ENCODE measurements at places on chromosomes 3 and 15.

GRCh38 chr3:45491344-45491743 lies 103.0 kb downstream of the LARS2 start:
- DNase-seq: no peak

GRCh38 chr3:182715006-182715405 lies 78.3 kb upstream of the ATP11B start:
- no peak for DNase-seq

DNA sequence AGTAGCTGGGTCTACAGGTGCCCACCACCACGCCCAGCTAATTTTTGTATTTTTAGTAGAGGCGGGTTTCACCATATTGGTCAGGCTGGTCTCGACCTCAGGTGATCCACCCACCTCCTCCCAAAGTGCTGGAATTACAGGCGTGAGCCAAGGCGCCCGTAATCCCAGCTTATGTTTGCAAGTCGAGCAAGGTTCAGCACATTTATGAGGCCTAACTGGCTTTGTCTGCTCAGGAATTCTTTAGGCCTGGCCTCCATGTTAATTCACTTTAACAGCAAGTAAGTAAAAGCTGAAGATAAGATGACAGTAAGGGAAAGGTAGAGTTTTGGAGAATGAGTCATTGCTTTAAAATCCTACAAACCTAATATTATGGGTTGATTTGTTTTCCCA lies 24.6 kb downstream of the SIDT1 start:
- DNase-seq: no peak

GRCh38 chr3:53092942-53093341 lies 37.3 kb downstream of the RFT1 start:
- DNase-seq: no peak

GRCh38 chr3:94036909-94037507 lies 8.6 kb upstream of the STX19 start:
- no peak for DNase-seq

DNA sequence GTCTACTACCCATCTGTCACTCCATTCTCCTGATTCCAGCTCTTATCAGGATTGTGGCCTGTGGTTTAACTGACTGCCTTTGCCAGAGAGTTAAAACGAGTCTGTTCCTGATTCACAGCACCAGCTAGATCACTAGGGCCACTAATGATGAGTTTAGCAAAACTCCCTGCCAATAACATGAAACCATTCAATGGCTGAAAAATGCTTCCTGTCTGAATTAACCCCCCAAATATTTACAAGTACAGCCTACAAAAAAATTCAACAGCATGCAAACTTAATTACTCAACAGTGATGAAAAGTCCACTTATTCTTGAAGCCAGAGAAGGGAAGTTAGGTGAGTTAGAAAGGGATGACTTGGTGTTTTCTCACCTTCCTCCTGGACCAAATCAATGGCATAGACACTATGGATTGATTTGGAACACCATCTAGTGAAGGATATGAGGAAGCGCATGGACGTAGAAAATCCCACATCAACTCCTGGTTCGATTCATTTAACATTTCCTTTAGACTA lies 141.4 kb downstream of the TGFBR2 start:
- no peak for DNase-seq

- no peak for DNase-seq
Measured at GRCh38 chr3:69871251-69871650, 128.3 kb upstream of the SAMMSON start.

DNA sequence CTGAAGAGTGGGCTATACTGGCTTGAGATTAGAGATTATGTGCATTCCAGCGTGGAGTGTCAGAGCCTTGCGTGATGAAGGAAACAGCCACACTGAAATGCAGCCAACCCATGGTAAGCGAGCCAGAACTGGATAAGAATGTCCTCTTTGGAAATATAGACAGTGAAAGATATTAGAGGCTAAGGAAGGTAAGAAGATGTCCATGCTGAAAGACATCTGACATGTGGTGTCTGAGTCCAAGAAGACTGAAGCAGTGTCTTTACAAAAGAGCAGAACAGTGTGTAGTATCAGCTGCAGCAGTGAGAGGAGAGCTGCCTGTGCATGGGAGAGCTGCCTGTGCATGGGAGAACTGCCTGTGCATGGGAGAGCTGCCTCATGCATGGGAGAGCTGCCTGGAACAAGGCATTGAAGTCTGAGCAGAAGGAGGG lies 672.2 kb downstream of the DIPK2A start:
- no peak for DNase-seq

DNA sequence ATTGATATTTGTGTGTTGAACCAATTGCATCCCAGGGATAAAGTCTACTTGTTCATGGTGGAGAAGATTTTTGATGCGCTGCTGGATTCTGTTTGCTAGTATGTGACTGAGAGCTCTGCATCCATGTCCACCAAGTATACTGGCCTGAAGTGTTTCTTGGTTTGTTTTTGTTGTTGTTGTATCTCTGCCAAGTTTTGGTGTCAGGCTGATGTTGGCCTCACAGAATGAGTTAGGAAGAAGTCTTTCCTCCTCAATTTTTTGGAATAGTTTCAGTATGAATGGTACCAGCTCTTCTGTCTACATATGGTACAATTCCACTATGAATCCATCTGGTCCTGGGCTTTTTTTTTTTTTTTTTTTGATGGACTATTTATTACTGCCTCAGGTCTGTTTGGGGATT lies 50.9 kb upstream of the OSTN start:
- DNase-seq: no peak

GRCh38 chr3:85740561-85740960 lies 781.8 kb downstream of the CADM2 start:
- DNase-seq: no peak

DNA sequence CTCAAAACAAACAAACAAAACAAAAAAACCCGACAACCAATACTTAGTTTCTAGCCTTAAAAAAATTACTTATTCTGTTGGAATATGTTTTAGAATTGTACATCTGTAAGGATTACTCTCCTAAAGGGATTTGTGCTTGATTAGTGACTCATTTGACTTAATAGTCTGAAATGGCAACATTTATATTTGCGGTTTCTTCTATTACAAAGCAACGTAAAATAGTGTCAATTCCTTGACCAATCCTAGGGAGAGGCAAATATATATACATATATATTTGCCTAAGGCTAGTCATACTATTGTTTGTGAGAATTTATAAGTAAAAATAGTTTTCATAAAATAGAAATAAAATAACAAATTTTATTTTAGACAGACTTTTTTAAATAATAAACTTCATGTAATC lies 39.7 kb downstream of the C3orf62 start:
- no peak for DNase-seq

GRCh38 chr3:53844262-53845102 lies 1.7 kb downstream of the CHDH start:
- no peak for DNase-seq

- no peak for DNase-seq
Measured at GRCh38 chr15:90043530-90044010, 42.4 kb downstream of the ZNF710 start.

DNA sequence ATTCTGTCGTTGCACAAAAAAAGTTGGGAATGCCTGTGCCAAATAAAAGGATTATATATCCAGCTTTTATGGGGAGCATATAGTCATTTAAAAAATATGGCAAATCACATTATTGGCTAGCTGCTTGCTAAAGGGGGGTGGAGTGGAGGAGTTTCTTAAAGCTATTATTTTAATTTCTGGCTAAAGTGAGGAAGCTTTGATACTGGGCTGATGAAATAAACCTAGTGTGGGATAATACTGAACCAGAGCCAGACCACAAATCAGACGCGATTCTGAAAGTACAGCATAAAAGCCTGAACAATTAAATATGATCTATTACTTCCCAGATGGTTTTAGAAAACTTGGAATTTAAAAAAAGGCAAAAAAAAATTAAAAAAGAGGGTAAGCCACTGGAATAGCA lies 14.4 kb downstream of the POLR2M start:
- DNase-seq: no peak

DNA sequence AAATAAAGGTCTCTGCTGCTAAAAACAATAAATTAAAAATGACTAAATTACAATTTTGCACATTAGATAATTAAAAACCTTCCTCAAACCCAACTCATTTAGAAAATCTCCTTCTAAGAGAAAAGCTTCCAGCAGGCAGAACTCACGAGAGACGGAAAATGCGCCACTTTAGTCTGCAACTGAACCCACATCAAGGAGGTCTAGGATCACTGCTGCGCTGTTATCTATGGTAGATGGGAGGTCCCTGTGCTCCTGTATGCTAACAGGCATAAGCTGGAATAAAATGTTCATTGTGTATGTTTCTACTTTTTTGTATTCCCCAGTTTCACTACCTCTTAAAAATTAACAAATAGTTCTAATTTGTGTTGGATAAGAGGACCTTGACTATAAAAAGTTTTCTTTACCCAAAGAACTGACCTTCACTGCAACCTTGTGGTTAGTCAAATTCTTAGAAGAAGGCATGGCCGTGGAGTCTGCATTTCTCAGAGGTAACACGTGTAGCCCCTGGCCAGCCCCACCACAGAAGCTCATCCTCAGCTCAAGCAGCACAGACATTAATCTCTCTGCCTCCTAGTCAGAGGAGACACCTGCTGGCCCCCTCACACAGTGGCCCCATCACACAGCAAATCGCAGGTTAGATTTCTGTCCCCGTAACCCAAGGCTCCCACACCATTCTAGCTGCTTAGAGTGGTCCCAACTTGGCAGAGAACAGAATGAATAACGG lies 22.3 kb downstream of the STIMATE start:
- no peak for DNase-seq

- DNase-seq: no peak
Measured at GRCh38 chr15:36805278-36805677, 225.9 kb downstream of the CDIN1 start.

DNA sequence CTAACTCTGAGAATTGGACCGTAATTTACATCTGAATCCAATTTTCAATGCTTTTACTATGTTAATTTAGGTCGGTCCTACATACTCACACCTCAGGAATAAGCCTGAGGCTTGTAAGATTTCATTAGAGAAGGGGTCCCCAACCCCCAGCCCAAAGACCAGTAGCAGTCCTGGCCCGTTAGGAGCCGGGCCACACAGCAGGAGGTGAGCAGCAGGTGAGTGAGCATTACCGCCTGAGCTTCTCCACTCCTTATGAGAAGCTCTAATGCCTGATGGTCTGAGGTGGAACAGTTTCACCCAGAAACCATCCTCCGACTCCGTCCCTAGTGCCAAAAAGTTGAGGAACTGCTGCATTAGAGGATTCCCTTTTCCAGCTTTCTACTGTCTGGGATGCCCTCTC lies 757.3 kb downstream of the SI start:
- no peak for DNase-seq

DNA sequence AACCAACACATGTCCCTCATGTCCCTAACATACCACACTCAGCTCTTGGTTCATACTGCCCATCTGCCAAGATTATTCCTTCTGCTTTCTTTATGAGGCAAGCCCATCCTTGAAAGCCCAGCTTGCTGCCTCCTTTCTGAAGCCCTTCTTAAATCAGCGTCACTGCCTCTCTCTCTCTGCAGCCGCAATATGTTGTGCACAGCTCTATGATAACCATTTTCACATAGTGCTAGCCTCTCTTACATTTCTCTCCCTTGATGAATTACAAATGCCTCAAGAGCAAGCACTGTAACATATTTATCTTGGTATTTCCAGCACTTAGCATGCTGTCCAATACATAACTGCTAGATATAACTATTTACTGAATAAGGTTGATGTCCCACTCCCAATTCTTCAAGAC lies 86.5 kb downstream of the TNIK start:
- no peak for DNase-seq

- no peak for DNase-seq
Measured at GRCh38 chr3:16058521-16058920, 116.0 kb upstream of the GALNT15 start.

- DNase-seq: no peak
Measured at GRCh38 chr15:47674586-47675232, 42.6 kb upstream of the SEMA6D start.

GRCh38 chr15:96849271-96849900 lies 518.9 kb downstream of the NR2F2 start:
- no peak for DNase-seq

DNA sequence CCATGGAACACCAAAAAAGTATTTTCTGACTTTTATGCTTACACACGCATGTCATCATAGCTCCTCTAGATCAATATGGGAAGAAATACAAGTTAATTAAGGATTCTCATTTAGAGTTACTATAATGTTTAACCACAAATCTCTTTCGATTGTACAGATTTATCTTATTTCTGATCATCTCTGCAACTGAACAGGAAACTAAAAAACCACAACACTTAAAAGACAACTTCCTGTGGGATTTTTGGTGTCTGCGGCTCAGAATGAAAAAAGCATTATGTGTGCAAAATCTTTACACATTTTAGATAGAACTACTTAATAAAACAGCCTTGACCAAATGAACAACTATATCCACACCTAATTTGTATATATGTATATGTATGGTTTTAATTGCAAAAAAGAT lies 3.0 kb upstream of the TJP1 start:
- no peak for DNase-seq

- no peak for DNase-seq
Measured at GRCh38 chr15:74007820-74008371, 13.4 kb downstream of the PML start.

DNA sequence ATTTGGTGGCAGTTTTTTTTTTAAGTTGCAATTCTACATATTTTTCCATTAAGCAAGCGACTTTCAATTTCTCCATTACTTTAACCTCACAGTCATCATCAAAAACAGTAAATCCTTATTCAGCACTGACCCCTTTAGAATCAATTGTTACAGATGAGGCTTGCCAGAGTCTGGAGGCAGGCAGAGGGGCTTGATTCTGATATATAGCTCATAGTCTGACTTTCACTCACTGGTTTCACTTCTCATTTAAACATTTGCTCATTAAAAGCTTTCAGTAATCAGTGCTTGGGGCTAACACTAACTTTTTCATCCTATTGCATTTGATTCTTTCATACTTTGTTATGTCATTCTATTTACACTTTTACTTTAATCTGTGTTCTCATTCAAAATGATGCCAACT lies 88.4 kb downstream of the PYDC2 start:
- DNase-seq: no peak

DNA sequence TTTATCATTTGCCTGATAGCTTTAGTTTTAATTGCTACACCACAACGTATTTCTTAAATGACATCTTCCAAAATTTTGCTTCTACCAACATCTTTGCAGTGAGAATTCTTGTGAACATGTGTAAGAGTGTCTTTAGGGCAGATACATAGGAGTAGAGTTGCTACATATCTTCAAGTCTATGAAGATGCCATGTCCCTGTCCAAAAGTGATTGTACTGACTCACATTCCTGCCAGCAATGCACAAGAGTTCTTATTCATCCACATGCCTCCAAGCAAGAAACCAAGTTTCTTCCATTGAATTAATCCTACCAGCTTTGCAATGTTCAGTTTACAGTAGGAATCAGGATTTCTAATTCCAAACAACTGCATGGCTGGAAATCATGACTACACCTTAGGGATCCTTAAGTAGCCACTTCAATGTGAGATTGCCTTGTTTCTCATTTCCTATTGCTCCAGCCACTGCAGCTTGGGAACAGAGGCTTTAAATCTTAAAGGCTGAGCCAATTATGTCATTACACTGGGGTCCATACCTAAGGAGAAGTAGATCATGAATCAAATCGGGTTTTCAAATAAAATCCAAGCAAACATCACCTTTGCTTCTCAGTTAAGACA lies 44.5 kb downstream of the BCL2L10 start:
- DNase-seq: no peak

DNA sequence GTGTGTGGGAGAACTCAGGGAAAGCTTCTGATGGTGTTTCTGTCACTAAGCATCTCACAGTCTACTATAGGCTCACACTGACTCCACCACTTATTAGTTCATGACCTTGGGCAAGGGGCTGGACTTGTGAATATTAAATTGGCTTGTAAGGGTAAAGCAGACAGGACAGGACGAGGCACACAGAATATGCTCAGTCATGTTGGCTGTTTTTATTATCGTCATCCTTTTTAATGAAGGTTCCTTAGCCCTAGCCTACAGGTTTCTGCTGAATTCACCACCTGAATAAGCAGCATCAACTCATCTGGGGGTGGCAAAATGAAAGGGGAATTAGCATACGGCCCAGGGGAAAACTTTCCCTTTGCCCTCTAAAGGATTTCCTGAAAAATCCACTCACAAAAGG lies 39.6 kb upstream of the LIPC start:
- DNase-seq: no peak

Data from progenitor cell of endocrine pancreas (in vitro differentiated cells).